H1 (cell line): ENCODE measurements at places on chromosomes 1 and 21. TPM values are rescaled to one million over a fixed set of nuclear protein-coding genes. Genes with fewer than 3 reads are reported as not detected.
A peak's percentile ranks its signal among the peaks of the same experiment; 100 is the strongest.

NUF2 gene
- total RNA-seq: 24.1 and 28.3 TPM in 2 replicates

PCAT6 gene
- 4.6 and 6.4 TPM in 2 replicates for total RNA-seq

CD1B gene
- not detected in 2 replicates for total RNA-seq

MYOG gene
- not detected in 2 replicates for total RNA-seq

OR2T35 gene
- total RNA-seq: not detected in 2 replicates

GPR157 gene
- 9.8 and 11.0 TPM in 2 replicates for total RNA-seq

PER3 gene
- 9.3 and 9.4 TPM in 2 replicates for total RNA-seq

NR1I3 gene
- total RNA-seq: not detected in 2 replicates

RORC gene
- 0.52 and 0.54 TPM in 2 replicates for total RNA-seq

DNA sequence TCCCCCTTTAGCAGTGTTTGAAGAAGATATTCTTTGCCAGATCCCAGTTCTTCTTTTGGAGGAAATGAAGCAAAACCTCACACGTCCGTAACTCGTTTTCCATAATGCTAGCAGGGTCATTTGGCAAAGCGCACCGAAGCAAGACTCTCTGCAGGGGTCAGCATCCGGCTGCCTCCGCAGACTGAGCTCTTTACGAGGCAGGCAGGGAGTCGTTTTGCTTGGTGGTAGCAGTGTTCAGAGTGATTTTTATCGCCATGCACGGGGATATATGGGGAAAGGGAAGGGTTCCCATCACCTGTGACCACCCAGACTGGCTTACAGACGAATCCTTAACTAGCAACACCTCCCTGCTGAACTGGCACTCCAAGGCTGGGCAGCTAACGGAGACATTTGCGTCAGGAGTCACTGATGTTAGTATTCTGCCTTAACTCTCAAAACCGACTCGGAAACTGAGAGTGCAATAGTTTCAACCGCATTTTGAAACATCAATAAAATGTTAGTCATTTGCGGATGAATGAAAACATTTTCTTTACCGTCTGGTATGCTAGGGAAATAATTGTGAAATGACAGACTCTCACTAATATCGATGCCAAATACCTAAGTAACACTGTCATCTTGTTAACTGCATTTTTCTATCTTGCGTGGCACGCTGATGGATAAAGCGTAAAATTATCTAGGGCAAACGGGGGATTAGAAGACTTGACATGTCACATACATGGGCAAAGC lies 2.2 kb upstream of the NEGR1 start:
- no peak for DNase-seq
- no peaks in the 10 kb centered on the region; the same call in 1 of the 2 replicates for H3K4me1 ChIP-seq
- H3K4me3 ChIP-seq: peak overlapping the region; percentile 61
- H3K27ac ChIP-seq: no peak overlapping the region
- H3K36me3 ChIP-seq: no peaks in the 10 kb centered on the region

DNA sequence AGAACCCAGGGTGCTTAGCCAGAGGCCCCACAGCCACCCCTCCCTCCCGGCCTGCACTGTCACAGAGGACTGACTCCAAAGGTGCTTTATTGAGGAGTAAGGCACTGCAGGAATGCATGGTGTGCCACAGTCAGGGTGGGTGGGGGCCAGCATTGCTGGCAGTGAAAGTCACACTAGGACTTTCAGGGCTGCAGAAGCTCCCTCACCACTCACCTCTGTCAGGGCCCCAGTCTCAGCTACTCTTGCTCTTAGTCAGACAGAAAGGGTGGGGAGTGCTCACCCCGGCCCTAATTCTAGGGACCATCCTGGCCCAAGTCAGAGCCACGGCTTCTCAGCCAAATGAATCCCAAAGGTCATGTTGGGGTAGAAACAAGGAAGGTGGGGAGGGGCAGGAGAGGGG lies 19.4 kb downstream of the KNCN start:
- peaks cover 52% of the 10 kb centered on the region for H3K27me3 ChIP-seq
- H3K27ac ChIP-seq: no peak overlapping the region
- no peaks in the 10 kb centered on the region for H3K36me3 ChIP-seq
- no peak for DNase-seq
- H3K4me3 ChIP-seq: no peak overlapping the region
- H3K4me1 ChIP-seq: peaks cover 5% of the 10 kb centered on the region

DNA sequence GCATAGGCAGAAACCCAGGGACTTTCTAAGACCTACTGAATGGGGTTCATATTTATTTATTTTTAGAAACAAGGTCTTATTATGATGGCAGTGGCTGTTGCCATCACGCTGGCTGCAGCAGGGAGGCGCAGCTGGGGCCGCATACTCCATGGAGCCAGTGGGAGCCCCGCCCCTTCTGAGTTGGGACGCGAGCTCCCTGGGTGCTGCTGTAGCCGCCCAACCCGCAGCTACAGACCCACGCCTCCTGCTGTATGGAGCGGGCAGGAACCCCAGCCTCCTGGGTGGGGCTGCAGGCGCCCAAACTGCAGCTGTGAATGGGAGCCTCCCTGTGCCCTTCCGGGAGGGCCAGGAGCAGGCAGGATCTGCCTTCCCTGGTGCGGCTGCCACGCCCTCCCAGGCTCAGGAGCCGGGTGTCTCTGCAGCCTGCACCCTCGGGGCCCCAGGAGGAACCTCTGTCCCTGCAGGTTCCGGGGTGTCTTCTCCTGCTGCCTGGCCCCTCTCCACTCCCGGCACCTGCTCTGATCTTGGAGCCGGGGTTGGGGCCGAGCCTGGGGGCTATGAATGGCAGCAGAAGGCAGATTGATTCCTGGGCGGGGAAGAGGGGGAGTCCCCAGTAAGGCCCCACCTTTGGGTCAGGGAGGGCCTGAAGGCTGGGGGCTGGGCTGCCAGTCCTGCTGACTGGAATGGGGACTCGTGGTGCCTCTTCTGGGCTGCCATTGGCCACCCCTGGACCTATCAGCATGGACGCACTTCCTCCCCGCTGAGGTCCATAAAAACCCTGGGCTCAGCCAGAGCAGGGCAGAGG lies 66.5 kb upstream of the LRRN2 start:
- H3K4me3 ChIP-seq: no peak overlapping the region
- DNase-seq: peak; percentile 31
- no peaks in the 10 kb centered on the region for H3K4me1 ChIP-seq
- no peaks in the 10 kb centered on the region for H3K36me3 ChIP-seq
- no peaks in the 10 kb centered on the region for H3K27me3 ChIP-seq
- H3K27ac ChIP-seq: no peak overlapping the region

DNA sequence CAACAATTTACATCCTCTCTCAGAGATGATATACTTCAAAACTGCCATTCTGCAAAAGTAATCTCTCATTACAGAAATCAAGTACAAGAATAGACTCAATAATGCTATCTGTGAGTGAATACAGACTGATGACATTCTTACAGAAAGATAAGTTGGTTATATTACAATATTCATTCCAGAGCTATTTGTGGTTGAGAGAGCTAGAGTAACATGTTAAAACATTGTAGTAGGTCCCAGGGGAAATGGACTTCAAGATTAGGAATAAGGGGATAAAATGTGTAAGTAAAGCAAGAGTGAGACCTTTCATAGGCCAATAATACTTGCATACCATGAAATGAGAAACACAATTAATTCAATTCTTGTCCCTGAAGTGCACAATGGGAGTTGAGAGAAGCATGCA lies 1.5 kb downstream of the F13B start:
- no peak overlapping the region for H3K27ac ChIP-seq
- H3K4me1 ChIP-seq: no peaks in the 10 kb centered on the region
- H3K36me3 ChIP-seq: no peaks in the 10 kb centered on the region
- no peaks in the 10 kb centered on the region for H3K27me3 ChIP-seq
- H3K4me3 ChIP-seq: no peak overlapping the region

GRCh38 chr1:241917487-241917886 lies 40.1 kb upstream of the BECN2 start:
- H3K4me3 ChIP-seq: no peak overlapping the region
- no peaks in the 10 kb centered on the region for H3K4me1 ChIP-seq
- DNase-seq: no peak
- no peak overlapping the region for H3K27ac ChIP-seq
- H3K27me3 ChIP-seq: no peaks in the 10 kb centered on the region
- H3K36me3 ChIP-seq: no peaks in the 10 kb centered on the region

- H3K27me3 ChIP-seq: no peaks in the 10 kb centered on the region
- no peak overlapping the region for H3K4me3 ChIP-seq
- DNase-seq: no peak
- no peak overlapping the region for H3K27ac ChIP-seq
- H3K4me1 ChIP-seq: no peaks in the 10 kb centered on the region
These were observed 41.7 kb upstream of the COA6 start for GRCh38 chr1:234331507-234331906.

DNA sequence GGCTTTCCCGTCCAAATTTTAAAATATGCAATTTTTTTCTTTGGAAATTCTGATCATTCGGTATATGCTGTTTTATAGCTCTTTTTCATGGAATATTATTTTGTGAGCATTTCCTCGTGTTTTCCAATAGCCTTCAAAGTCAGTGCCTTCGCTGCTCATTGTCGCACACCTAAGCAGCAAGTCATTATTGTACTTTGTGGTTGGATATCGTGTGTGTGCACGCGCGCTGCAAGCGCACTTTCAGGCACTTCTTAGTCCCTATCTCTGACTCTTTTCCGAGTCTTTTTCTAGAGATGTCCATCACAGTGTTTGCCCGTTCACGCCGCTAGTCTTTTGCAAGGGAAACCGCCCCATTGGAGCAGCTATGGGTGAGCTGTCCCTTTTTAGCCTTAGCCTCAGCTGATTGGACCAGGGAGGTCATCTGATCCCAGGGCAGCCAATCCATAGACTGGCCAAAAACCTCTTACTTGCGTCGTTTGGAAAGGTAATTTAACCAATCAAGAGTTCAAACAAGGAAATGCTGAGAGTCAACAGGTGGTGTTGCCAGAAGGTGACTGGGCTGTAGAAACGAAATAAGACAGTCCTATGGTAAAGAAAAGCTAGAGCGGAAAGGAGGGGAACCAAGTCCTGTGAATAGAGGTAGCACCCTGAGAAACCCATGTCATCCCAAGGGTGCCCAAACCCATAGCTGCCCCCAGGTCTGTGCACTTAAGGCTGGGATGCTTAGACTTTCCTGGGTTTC lies 710 bp upstream of the HYI start:
- no peaks in the 10 kb centered on the region for H3K27me3 ChIP-seq
- H3K27ac ChIP-seq: no peak overlapping the region
- H3K4me3 ChIP-seq: peak overlapping the region; percentile 65
- peaks cover 8% of the 10 kb centered on the region for H3K4me1 ChIP-seq
- H3K36me3 ChIP-seq: 0 out of 2 replicates have a peak, but pooled peaks cover 5% of the 10 kb centered on the region

DNA sequence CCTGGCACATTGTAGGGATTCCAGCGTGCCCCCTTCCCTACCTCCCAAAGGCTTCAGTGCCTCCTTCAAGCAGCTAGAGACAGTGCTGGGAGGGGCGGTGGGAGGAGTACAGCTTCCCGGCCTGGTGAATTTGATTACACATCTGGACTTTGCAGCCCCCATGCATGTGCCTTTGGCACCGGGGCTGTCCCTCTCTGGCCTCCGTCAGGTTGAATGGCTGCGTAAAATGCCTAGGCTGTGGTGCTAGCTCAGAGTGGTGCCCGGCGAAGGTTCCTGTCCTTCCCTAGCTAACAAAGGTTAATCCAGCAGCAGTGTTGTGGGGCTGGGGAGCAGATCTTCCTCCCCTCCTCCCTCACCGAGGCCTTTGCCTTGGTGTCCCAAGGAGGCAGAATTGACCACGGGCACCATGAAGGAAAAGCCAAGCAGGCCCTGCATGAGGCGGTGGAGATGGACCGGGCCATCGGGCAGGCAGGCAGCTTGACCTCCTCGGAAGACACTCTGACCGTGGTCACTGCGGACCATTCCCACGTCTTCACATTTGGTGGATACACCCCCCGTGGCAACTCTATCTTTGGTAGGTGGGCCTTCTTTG lies 66.2 kb downstream of the ALPL start:
- no peak overlapping the region for H3K4me3 ChIP-seq
- H3K36me3 ChIP-seq: peaks cover 2% of the 10 kb centered on the region; the same call in 1 of the 2 replicates
- no peak overlapping the region for H3K27ac ChIP-seq
- H3K27me3 ChIP-seq: no peaks in the 10 kb centered on the region; the same call in none of the 2 replicates

DNA sequence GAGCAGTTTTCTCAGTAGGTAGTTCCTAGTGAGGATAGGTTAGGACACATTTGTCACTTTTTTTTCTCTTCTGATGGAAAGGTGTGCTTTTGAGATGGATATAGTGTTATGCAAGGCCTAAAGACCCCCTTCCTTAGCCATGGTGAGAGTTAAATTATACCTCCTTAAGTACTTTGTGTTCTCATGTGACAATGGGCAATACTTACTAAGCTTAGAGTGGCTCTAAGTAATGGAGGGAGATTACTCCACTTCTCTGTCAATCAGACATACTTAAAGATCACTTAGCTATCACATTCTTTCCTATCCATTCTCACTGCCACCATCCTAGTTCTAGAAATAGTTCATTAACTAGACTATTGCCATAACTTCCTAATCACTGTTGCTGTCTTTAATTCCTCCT lies 265.6 kb downstream of the PBX1 start:
- no peaks in the 10 kb centered on the region for H3K4me1 ChIP-seq
- H3K27me3 ChIP-seq: no peaks in the 10 kb centered on the region
- no peak for DNase-seq
- peaks cover 23% of the 10 kb centered on the region for H3K36me3 ChIP-seq
- H3K27ac ChIP-seq: no peak overlapping the region

DNA sequence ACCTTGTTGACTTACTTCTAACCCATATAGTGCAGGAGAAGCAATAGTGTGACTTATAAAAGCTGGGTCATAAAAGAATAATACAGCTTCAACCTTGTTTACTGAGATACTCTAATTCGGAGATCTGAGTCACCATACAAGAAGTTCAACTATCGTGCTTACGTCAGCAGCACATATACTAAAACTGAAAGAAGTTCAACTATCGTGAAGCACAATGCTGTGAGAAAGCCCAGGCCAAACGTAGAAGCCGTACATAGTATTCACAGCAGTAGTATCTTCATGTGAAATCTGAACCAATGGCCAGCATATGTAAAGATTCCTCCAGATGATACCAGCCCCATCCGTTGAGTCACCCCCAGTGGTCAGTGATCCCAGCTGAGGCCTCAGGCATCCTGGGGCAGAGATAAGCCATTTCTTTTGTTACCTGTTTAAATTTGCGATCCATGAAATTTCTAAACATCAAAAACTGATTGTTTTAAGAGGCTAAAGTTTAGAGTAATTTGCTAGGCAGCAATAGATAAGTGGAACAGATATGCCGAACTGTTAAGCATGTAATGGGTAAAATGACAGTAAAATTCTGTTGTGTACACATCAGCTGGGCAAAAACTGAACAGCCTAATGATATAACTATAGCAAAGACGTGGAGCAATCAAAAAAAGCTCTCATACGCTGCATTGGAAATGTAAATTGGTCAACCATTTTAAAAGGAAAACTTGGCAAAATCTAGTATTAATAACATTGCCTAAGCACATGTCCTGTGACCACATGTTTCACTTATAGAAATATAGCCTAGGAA lies 53.9 kb upstream of the SAMD13 start:
- no peak for DNase-seq
- H3K27ac ChIP-seq: no peak overlapping the region
- H3K27me3 ChIP-seq: no peaks in the 10 kb centered on the region
- no peak overlapping the region for H3K4me3 ChIP-seq

- H3K4me1 ChIP-seq: peaks cover 4% of the 10 kb centered on the region; the same call in 1 of the 2 replicates
- no peak for DNase-seq
- H3K4me3 ChIP-seq: peak overlapping the region; percentile 91
- H3K36me3 ChIP-seq: peaks cover 6% of the 10 kb centered on the region; the same call in 1 of the 2 replicates
- H3K27me3 ChIP-seq: no peaks in the 10 kb centered on the region
- H3K27ac ChIP-seq: no peak overlapping the region
These were observed 1.2 kb downstream of the LRIG2 start for GRCh38 chr1:113074237-113074636.

- no peak overlapping the region for H3K27ac ChIP-seq
- no peak for DNase-seq
- no peak overlapping the region for H3K4me3 ChIP-seq
- H3K36me3 ChIP-seq: no peaks in the 10 kb centered on the region
- no peaks in the 10 kb centered on the region for H3K27me3 ChIP-seq
These were observed 165.0 kb downstream of the RHOU start for GRCh38 chr1:228900099-228900885.
